NCI-H226 (cell line): ENCODE measurements at places on chromosomes 3 and 15.

- DNase-seq, result no peak
Observed at GRCh38 chr3:126316031-126316461, 41.2 kb downstream of the KLF15 start.

GRCh38 chr3:5767304-5767703, 579.8 kb downstream of the EDEM1 start:
- no peak for DNase-seq

DNA sequence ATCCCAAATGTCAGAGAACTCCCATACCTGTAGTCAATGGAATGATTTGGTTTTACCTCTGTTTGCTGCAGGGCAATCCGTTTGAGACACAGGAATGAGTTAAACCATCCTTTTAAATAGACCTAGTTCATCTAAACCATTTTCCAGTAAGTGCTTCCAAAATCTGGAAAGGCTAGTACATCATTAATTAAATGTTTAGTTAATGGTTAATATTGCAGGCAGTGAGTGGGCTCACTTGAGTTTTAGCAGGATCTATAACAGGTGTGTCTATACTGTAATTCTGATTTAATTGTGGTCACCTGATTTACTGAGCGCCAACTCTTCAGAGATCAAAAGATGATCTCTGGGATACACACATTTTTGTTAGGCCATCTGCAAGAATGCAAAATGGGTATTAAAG, 353.9 kb upstream of the ROPN1 start:
- DNase-seq, result no peak

- peak; percentile 58 for DNase-seq
Observed at GRCh38 chr3:59481776-59482400, 432.1 kb upstream of the CFAP20DC start.

DNA sequence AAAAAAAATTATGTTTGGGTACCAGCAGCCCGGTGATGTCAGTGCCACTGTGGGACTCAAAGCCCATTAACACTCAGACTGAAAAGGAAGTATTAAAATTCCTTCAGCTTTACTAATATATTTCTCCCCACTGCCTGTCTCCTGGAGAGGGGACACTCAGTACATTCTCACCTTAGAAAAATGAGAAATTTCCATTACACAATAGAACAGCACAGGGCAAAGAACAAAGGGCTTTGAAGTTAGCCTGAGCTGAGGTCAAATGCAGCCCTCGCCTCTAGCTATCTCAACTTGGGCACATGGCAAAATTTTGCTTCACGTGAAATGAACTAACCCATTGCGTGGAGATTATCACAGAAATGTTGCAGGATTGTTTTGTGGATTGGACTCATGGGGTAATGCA, 80.8 kb downstream of the RARB start:
- no peak for DNase-seq

DNA sequence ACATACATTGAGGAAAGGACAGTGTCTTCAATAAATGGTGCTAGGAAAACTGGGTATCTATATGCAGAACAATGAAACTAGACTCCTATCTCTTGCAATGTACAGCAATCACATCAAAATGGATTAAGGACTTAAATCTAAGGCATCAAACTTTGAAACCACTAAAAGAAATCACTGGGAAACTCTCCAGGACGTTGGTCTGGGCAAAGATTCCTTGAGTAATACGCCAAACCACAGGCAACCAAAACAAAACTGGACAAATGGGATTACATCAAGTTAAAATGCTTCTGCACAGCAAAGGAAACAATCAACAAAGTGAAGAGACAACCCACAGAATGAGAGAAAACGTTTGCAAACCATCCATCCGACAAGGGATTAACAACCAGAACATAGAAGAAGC, 14.5 kb downstream of the LAMP3 start:
- peak; percentile 47 for DNase-seq

DNA sequence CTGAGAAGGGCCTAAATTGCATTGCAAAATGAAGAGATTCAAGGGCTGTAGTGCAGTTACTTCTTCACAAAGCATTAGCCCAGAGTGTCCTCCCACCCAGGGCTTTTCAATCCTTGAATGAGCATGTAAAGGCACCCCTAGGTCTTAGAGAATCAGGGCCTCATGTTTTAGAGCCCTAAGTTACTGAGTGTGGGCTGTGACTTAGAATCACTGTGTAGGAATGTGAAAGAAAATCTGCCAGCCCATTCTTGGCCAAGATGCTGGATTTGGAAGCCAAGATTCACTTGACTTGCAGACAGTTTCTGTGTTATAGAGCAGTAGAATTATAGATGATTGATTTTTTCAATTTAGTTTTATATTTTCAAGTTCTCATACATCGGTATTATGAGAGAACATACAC, 153.2 kb downstream of the MYRIP start:
- no peak for DNase-seq

DNA sequence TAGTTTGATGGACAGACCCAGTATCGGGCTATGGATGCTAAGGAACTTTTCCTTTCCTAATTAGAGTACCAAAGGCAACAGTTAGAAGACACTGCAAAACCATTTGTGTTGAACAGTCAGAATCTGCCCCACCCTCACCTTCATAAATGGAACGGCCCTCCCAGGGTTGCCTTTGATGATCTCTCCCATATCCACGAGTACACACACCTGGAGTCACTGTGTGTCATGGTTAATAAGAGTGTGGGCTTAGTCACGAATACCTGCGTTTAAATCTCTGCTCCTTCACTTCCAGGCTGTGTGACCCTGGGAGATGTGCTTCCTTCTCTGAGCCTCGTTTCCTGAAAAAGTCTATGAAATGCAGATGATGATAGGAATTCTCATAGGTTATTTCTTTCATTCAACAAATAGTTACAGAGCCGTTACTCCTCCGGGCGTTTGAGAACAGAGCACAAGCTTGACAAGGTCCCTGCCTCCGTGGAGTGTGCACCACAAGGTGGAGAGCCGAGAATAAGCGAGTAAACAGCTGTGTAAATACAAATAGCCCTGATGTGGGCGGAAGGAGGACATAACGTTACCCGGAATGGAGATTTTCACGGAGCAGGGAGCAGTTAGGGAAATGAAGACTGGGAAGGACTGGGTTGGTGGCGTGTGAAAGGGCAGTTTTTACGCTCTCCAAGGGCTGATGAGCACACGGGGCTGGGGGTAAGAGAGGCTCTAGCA, 6.7 kb downstream of the SLC51A start:
- DNase-seq, result no peak

GRCh38 chr3:54870423-54870822, 57.4 kb downstream of the LRTM1 start:
- DNase-seq, result peak; percentile 88

DNA sequence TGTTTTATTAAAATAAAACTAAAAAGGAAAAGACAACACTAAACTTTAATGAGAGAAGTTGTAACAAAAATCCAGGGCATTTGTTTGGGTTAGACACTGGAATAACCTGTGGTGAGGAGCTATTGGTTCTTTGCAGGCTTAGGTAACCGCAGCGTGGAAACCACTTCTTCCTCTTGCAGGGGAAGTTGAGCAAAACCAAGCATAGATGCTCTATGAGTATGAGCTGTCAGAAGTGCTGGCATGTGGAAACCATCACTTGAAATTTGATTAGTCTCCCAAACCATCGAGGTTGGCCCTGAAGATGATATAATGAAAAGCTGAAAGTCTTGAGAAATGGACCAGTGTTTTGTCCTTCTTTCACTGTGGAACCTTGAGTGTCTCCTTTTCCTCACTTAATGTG, 127.1 kb upstream of the RBMS3 start:
- no peak for DNase-seq

DNA sequence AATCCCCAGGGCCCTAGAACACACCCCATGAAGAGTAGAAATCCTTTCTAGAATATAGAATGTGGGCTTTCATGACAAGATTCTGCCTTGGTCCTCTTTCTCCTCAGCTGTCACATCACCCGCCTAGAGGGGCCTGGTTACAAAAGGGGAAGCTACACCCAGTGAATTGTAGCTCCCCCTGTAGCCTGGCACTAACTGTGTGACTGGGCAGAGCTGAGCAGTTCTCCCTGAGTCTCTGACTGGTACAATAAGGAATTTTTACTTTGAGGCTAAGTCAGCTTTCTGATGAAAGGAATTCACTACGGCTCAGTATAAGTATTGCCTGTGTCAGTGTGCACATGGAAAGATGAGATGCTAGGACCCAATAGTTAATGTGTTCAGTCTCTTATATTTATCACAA, 28.7 kb upstream of the ZNF148 start:
- DNase-seq, result peak; percentile 42

- DNase-seq, result no peak
Observed at GRCh38 chr15:35117543-35118265, 32.6 kb upstream of the NANOGP8 start.

GRCh38 chr15:67172172-67172571, 82.3 kb downstream of the AAGAB start:
- DNase-seq, result peak; percentile 46

DNA sequence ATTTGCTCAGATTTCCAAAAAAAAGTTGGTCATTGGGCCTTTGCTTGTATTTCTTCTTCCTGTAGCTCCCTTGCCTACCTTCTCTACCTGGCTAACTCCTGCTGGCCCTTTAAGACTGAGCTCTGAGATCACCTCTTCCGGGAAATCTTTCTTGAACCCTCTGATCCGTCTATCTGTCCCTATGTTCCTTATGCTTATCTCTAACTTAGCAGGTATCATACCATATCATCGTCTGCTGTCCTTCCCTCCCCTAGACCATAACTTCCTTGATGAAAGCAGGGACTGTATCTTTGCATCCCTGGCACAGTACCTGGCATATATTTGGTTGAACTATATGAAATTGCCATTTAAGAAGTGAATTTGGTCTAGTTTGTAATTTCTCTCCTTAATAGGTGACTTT, 42.3 kb downstream of the PDE8A start:
- DNase-seq, result no peak

GRCh38 chr3:181741417-181741816, 29.7 kb downstream of the SOX2 start:
- DNase-seq, result no peak

DNA sequence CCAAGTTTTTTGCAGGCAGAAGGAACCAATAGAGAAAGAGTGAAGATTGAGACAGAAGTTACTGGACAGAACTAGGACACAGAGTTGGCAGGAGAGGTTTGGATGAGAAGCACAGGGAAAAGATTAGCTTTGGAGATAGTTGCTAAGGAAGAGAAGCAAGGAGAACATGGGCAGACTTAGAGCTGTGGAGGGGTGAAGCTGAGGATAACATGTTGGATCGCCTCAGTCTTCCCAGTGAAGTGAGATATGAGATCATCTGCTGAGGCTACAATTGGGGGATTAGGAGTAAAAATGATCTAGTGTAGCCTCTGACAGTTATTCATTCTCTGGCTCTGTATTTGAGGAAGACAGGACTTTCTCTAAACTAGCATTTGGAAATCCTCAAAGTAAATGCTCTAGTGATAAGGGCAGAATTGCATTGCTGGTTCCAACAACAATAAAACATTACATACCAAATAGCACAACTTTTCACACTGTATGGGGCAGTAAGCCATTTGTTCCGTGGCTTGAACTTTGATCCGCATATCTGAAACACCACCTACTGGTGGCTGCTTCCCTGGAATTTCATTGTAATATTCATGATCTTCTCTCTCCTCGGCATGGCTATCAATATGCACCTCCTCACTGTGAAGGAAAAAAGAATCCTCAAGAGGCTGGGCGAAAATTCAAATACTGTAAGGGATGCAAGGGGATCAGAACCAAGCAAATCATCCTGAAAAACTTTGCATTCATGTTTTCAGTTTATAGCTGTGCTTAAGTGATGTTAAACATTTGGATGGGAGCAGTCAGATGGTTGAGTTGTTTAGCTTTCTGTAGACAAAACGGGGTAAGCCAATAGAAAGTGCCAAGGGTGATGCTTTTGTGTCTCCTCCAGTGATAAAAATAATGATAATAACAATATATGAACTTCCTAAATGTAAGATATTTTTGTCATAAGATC, 22.2 kb upstream of the EID1 start:
- DNase-seq, result peak; percentile 56

DNA sequence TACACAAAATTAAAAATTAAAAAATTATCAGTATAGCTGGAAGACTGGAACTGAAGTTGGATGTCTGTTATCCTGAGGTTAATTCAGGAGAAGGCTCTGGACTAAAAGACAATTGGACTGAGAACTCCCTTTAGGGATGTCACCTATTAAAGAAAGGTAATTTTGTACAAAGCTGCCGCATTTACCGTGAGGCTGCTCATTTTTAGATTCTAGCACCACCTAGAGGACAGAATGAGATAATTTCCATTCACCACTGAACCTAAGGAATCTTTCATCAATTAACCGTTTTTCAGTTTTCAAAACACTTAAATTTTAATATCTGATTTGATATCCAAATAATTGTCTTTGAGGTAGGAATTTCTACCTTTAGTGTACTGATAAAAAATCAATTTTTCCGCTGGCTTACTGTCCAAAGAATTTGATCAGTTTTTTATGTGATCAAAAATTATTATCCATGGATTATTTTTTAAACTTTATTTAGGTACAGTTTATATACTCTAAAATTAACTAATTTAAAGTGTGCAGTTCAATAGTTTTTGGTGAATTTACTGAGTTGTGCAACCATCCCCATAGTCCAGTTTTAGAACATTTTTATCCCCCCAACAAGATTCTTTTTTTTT, 106.7 kb upstream of the TNIK start:
- no peak for DNase-seq

- no peak for DNase-seq
Observed at GRCh38 chr15:62316413-62317060, 151.5 kb upstream of the C2CD4B start.

DNA sequence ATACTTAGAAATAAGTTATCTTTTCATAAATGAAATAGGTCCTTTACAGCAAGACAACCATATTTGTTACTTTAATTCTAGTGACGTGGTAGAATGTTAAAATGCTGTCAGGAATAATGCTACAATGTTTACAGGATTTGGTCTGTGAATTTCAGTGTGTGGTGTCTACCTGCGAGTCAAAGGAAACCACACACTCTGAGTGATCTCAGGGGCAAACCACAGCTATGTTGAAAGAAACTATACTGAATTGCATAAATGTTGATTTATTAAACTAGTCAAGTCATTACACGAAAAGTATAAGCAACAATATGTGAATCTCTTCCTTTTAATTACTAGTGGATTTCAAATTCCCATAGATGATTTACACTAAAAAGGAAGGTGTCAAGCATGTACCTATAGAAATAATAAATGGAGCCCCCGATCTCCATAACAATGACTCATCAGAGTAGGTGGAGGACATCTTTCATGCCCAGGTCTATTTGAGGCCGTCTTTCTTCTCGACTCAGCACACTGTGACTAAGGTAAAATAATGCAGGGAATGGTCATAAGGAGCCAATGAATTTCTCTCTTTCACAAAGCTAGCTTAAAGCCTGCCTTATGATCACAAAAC, 463.0 kb downstream of the ERC2 start:
- DNase-seq, result peak; percentile 35

GRCh38 chr15:39621210-39621609, 40.3 kb downstream of the THBS1 start:
- DNase-seq, result no peak

GRCh38 chr3:177800561-177800960, 603.3 kb upstream of the TBL1XR1 start:
- DNase-seq, result no peak

DNA sequence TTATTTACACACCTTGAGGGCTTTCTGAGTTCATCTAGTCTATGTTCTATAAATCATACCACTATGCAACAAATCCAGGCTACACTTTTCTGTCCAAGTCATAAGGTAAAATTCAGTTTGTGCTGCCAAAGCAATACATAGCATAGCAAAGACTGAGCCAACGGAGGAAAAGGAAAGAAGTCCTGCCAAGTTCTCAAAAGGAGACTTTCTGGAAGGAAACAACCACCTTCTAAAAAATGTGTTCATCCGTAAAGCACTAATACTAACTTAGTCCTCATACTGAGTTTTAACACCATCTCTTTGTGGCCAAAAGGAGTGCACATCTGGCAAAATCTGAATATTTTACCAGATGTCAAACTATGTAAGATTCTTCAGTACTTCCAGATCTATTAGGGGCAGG, 620.2 kb downstream of the RBMS3 start:
- DNase-seq, result no peak
